Activated T-helper 1 cell treated with anti-CD3 and anti-CD28 coated beads, Interleukin-2, amount 50 U/mL, for 16 hours (primary cell): ENCODE measurements at places on chromosomes 3 and 15.

- no peak for DNase-seq
Observed at GRCh38 chr15:94079459-94079858, 151.9 kb upstream of the MCTP2 start.

DNA sequence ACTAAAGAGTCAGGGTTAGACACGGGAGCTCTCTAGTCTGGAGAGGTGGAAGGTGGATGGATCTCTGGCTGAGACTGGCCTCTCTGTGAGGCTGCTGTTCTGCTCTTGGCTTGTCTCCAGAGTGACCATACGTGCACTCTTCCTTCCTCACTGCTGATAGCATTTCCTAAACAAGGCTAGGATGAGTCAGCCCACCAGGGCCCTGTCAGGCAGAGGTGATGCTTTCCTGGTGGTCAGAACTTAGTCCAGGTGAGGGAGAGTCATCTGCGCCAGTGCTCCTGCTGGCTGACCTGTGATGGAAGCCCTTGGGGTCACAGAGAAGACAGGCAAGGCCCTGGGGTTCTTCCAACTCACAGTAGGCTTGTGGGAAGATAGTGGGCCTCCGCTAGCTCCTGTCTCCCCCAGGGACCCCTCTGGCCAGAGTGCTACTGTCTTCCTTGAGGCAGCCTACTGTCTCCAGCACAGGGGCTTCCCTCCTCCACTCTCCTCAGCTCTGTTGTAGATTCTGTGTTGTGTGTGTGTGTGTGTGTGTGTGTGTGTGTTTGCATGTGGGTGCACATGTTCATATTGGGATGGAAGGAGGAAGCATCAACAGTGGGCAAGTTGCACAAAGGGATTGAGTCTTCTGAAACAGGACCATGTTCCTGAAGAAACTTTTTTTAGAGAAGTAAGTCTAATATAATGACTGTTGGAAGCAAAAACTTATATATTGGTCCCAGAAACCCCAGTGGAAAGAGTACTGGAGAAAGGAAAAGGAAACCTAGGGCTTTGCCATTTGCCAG, 16.5 kb downstream of the ALPK3 start:
- no peak for DNase-seq

GRCh38 chr3:40557575-40558161, 32.9 kb downstream of the ZNF621 start:
- no peak for DNase-seq

- no peak for DNase-seq
Observed at GRCh38 chr15:39789736-39790135, 7.1 kb upstream of the FSIP1 start.

DNA sequence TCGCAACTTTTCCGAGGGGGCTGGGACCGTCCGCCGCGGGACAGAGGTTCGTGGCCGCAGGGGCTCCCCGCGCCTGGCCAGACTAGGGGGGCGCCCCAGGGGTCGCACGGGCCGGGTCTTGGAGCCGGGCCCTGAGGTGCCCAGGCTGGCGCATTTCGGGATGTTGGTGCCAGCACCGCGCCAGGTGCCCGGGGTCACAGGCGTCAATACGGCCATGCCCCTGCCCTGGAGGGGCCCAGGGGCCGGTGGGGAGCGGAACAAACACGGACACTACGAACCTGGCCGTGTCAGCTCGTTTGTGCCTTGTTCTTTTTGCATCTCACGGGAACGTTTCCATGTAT, 366 bp downstream of the TM6SF1 start:
- DNase-seq: no peak

DNA sequence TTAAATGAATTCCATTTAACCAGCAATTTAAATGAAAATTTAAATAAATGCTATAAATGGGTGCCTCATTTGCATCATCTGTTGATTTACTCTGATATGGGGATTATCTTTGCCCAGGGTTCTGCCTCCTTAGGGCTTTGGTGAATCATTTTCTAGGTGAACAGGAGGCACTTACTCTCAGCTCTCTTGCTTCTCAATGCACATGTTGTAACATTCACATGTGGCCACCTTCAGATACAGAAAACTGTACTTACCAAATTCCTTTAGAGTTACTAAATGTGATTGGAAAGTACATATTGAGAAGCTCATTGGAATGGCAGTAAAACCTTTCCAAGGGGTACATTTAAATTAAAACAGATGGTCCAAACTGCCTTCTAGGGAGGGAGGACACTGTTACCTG, 20.8 kb downstream of the GADL1 start:
- no peak for DNase-seq

DNA sequence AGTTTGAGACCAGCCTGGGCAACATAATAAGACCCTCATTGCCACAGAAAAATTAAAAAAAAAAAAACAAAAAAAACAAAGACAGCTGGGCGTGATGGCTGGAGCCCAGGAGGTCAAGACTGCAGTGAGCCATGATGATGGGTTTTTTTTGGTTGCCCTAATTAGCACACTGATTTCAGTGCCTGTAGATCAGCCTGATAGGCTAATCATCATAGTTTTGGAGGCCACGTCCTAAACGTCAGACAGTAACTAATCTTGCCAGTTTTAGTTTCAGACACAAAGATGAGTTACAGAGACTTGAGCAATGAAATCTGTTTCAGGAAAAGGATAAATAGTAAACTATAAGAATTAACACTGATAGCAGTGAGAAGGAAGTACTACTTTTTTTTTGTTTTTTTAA, 55.4 kb downstream of the LRCH3 start:
- no peak for DNase-seq
